ENCODE measurements at places on chromosomes 12 and 14.

DNA sequence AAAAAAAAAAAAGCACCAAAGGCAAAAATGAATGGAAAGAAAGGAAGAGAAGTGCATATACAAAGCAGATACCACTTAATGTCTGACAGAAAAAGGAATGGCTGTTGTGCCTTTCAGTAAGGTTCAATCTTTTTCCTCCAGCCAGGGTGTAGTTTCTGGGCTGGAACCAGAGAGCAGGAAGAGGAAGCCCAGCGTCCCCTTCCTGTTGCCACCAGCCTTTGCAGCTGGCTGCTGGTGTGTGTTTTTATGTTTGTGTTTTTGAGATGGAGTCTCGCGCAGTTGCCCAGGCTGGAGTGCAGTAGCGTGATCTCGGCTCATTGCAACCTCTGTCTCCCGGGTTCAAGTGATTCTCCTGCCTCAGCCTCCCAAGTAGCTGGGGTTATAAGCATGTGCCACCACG is 64.6 kb upstream of the LTA4H start:
- DNase-seq = no peak

- DNase-seq = peak; percentile 43
Observed at GRCh38 chr12:86513226-86513625, 257.0 kb upstream of the MGAT4C start.

DNA sequence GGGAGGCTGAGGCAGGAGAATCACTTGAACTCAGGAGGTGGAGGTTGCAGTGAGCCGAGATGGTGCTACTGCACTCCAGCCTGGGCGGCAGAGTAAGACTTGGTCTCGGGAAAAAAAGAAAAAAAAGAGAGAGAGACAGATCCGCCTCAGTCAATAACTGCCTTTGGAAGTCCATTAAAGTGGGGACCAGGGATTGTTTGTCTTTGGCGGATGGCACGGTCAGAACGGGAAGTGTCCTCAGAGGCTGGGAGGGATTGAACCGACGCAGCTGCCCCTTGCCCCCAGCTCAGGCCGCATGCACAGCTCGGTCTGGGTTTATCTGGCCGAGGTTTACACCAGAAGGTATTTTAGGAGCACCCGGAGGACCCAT is 54.4 kb downstream of the TESC start:
- DNase-seq = no peak

GRCh38 chr12:16090974-16091373 is 179.8 kb downstream of the DERA start:
- no peak for DNase-seq

GRCh38 chr14:96118391-96118790 is 79.2 kb downstream of the C14orf132 start:
- no peak for DNase-seq

DNA sequence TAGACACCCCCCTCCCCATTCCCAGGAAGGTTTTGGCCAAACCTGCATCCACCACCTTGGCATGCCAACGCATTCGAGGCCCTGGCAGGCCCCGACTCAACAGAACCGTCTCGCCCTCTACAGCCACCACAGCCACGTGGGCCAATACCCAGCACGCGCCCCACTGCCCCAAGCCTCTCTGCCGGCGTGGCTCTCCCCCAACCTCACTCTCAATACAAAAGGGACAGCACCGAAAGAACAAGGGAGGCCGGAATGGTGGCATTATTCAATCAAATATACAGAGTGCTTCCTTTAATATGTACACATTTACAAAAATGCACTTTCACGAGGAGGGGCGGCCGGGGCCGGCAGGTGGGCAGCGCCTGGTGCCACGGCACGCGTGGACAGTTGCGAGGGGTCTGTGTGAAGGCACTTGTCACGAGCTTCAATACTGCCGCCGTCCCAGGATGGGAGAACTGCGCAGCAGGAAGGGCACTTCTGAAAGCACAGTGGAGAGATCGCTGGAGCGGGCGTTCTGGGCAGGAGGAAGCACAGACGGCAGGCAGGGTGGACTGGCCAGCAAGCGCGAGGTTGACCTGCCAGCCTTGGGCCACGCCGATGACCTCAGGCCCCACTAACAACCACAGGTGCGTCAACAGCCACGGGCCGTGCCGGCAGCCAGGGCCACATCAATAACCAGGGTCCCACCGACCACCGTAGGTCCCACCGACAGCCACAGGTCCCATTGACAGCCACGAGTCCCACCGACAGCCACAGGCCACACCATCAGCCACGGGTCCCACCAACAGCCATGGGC is 26.9 kb downstream of the JAG2 start:
- no peak for DNase-seq

DNA sequence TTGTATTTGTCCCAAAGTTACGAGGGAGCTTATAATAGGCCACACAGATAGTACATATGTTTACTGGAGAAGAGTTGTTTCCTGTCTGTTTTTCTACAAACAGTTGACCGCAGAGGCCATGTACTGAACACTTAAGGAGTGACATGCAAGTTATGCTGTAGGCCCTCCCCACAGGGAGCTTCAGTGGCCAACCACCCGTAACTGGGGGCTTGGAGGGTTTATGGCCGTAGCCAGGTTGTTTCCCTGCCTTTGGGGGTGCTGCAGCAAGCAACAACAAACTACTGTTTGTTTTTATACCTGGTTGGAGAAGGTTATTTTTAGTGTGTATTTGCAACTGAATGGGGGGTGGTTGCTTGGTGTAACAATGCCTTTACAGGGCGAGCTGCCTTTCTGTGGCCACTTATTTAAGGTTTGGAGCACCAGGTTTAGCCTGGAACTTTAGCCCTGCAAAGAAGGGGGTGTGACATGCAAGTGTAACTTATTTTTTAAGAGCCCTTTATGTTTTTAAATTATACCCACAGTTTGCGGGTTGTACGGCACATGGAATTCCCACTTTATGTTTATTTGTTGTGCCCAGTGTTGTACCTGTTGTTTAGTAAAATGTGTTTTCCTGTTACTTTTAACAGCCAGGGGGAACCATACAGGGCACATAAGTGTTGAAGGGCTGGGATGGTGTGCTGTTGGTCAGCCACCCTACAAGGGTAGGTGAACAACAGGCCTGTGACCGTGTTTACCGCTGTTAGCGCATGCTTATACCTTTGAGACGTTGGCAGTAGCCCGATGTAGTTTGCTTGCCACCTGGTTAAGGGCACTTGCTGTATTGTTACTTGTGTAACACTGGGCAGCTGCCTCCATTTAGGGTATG is 29.9 kb upstream of the G2E3 start:
- DNase-seq = no peak

GRCh38 chr14:52835122-52835903 is 43.9 kb upstream of the GNPNAT1 start:
- DNase-seq = no peak

DNA sequence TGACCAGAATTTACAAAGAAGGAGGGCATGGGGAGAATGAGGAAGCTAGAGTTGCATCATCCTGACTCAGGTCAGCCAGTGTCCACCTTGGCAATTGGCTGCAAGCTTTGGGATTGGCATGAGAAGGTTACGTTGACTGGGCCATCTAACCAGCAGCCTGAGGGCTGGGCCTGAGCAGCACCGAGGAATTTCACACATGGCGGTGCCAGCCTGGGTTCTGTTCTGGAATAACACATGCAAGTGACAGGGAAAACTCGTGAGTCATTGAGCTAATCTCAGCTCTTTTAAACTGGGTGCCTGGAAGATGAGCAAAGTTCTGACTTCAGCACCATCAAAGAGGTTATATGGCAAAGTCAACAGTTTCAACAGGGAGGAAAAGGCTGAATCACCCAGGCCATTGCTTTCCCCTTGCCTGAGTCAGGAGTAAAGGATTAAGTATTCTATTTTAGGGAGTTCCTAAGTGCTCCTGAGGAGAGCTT is 543.2 kb upstream of the TBX3 start:
- peak; percentile 33 for DNase-seq

DNA sequence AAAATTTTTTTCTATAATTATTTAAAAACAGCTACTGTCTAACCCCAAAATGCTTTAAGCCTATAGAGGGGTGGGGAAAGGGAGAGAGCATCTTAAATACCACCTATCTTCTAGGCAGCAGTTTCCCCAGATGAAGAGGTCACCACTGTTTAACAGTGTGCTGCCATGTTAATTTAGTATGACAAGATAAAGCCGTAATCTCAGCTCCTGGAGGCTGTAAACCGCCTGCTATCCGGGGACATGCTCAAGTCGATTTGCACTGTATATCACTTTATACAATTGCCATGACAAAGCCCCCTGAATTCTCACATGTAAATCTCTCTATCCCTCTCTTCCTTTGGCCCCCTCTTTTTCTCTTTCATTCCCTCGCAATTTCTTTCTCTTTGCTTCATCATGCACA is 68.5 kb downstream of the SOX5 start:
- no peak for DNase-seq

GRCh38 chr12:51970904-51971646 is 19.6 kb downstream of the ACVR1B start:
- DNase-seq = peak; percentile 28

- peak; percentile 75 for DNase-seq
Observed at GRCh38 chr14:99628887-99629618, 15.9 kb upstream of the HHIPL1 start.

- no peak for DNase-seq
Observed at GRCh38 chr14:68160779-68161546, 341.4 kb downstream of the RAD51B start.

GRCh38 chr12:79364197-79364596 is 326.6 kb downstream of the PAWR start:
- peak; percentile 80 for DNase-seq

- no peak for DNase-seq
Observed at GRCh38 chr14:96089401-96089800, 50.2 kb downstream of the C14orf132 start.

DNA sequence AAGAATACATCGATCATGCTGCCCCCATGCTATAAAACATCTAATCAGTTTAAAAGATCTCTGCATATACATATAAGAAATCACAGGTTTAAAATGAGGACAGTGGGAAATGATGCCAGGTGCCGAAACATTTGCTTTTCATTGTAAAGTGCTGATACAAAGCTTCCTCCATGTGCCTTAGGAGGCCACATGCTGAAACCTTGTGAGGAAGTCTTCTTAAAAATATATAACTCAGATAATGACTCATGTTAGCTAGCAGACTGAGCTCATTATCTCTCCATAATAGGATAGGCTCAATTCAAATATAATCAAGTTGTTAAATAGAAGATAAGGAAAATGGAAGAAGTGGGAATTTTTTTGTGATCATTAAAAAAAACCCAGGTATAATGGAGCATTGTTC is 65.9 kb downstream of the RFX4 start:
- DNase-seq = no peak

GRCh38 chr12:79451978-79452377 is 238.8 kb downstream of the PAWR start:
- DNase-seq = no peak

DNA sequence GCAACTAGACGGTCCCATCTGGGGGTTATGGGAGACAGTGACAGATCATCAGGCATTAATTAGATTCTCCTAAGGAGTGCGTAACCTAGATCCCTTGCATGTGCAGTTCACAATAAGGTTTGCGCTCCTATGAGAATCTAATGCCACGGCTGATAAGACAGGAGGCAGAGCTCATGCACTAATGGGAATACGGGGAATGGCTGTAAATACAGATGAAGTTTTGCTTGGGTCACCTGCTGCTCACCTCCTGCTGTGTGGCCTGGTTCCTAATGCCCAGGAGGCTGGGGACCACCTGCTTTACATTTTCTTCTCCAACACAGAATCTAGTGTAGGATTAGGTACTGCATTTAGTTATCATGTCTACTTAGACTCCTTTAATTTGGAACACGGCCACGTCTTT is 49.7 kb upstream of the SAV1 start:
- no peak for DNase-seq

DNA sequence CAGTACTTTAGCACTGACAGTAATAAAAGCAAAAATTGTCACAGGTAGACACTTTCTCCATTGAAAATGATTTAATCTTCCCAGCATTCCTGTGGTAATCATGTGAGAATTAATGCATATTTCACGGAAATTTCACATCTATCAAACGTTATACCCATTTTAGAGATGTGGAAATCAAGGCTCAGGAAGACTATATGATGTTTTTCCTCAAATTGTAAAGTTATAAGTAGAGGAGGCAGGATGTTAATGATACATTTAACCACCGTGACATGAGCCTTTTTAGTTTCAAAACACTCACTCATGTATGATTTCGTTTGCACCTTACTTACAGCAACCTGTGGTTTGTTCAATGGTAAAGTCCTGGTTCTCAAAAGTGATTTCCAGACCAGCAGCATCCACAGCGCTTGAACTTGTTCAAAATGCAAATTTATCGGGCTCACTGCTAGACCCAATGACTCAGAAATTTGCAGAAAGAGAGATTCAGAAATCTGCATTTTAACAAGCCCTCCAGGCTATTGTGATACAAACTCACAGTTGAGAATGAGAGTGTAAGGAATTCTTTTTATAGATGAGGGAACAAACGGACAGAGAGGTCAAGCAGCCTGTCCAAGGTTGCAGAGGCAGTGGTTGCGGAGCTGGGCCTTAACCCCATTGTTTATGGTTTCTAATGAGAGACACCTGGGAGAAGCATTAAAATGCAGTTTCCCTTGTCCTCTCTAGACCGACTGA is 654.8 kb upstream of the TBX3 start:
- DNase-seq = no peak

GRCh38 chr14:52059649-52060048 is 9.2 kb downstream of the NID2 start:
- no peak for DNase-seq

- no peak for DNase-seq
Observed at GRCh38 chr12:6080149-6081045, 44.1 kb downstream of the VWF start.

DNA sequence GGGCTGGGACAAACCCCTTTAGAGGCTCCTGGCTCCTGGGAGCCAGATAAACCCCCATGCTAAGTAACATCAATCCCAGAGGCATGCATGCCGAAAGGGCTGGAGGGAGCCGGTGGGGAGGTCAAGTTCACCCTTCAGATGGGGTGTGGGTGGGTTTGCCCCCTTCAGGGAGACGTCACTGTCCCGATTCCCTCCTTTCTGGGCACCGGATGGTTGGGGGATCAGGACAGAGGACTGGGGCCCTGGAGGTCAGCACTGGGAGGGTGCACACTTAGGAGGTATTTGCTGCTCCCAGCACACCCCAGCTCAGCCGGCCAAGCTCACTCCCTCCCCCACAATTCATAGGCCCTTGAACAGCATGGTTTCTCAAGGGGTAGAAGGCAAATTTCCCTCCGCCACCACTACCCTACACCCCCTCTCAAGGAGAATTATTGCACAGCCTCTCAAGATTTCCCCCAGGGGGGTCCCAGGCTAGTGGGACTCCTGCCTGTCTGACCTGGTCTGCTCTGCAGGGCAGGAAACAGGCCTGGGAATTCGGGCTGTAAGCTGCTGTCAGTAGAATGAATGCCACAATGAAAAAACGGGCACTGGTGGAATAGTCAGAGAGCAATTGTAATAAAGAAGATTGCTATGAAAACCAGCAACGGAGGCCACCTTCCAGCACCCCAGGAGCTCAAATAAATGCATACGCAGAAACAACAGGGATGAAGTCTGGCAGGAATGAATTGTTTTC is 63.5 kb downstream of the GALNT16 start:
- no peak for DNase-seq

DNA sequence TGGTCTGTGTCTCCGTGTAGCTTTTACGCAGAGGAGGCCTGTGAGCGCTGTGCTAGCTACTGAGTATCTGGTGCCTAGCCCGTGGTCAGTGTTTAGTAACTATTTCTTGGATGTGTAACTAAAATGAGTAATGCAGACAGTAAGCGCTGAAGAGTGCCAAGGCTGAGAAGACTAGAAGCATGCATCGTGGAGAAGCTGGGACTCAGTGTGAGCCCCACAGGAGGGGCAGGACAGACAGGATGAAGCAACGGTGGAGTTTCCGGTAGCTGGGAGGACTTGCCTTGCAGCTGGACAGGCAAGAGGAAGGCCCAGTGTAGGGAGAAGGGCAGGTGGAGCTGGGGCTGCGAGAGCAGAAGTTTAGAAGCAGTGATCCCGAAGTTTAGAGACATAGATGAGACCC is 233.4 kb upstream of the FKBP4 start:
- no peak for DNase-seq

All from OCI-M1 (cell line).